Fibroblast of skin of left quadriceps (primary cell): ENCODE measurements at places on chromosomes 7 and 10.

DNA sequence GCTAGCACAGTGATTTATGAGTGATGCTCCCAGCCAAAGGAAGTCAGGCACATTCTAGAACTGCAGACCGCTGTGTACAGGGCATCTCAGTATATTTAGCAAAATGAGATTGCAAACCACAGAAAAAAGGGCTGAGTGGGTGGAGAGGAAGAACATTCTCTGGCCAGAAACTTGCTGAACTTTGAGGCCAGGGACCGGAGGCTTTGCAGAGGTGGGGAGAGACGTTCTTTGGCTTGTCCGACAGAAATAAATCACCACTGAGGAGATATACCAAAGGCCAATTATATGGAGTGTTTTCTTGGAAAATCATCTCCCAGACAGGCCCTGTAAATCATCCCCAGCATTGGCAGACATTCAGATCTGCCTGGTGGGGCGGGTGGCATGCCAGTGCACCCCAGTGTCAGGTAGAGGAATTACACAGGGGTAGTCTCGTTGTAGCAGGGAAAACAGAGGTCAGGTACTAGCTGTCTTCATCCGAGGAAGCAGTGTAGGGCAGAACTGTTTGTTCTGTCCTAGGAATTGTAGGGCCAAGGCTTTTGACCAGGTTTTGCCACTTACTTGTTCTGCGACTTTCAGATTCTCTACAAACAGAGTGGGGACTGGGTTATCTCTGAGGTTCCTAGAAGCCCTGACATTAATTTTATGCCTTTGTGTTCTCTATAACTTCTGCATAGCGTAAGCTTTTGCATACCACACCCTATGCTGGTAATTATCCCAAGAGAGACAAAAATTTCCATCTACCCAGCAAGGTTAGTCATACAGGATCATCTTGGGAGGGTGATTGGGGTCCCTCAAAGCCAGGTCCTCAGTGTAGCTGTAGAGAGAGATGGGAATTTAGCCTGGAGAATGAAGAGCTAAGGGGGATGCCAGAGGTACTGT, 655.6 kb downstream of the LRMDA start:
- DNase-seq = peak; percentile 66

GRCh38 chr7:72057796-72058195, 354.3 kb downstream of the CALN1 start:
- DNase-seq = no peak

- no peak for DNase-seq
Measured at GRCh38 chr10:11284291-11285085, 266.8 kb downstream of the CELF2 start.

DNA sequence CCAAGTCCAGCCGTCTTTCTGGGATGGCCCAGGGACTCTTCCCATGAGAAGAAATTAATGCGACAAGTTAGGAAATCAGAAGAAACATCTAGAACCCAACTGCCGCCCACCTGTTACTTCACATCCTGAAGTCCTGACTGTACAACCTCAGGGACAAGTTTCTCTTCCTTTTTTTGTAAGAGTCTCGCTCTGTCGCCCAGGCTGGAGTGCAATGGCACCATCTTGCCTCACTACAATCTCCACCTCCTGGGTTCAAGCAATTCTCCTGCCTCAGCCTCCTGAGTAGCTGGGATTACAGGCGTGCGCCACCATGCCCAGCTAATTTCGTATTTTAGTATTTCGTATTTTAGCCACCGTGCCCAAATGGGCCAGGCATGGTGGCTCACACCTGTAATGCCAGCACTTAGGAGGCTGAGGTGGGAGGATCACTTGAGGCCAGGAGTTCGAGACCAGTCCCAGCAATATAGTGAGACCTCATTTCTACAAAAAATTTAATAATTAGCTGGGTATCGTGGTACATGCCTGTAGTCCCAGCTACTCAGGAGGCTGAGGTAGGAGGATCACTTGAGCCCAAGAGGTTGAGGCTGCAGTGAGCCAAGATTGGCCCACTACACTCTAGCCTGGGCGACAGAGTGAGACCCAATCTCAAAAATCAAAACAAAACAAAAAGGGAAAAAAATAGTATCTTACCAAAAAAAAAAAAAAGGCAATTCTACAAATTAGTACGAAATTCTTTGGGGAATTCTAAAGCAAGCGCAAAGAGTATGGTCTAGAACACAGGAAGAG, 20.8 kb downstream of the LAT2 start:
- DNase-seq = no peak

- peak; percentile 28 for DNase-seq
Measured at GRCh38 chr7:27910326-27910725, 170.4 kb downstream of the TAX1BP1 start.

DNA sequence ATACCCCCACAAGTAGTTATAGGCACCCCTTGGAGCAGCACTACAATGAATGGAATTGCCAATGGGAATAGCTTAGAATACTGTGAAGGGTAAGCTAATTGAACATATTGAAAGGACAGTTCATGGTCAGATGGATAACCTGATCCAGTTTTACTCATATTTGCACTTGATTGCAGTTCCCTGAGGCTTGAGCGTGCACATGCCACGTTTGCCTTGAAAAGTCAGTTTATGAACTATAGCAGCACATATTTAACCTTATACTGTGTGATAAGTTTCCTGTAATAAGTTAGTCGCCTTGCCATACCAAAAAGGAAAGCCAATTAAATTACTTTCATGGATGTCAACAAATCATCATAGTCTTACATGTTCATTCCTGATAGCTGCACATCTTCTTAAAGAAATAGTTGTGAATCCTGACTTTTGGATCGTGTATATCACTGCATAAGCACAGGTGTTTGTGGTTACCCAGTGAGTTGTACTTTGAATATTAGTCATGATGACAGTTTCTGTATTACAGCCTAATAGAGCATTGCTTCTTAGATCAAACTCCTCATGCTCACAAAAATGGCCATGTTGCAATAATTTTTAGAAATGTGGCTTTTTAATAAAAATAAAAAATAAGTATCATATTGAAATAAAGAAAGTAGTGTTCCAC, 21.6 kb downstream of the DNTT start:
- no peak for DNase-seq

DNA sequence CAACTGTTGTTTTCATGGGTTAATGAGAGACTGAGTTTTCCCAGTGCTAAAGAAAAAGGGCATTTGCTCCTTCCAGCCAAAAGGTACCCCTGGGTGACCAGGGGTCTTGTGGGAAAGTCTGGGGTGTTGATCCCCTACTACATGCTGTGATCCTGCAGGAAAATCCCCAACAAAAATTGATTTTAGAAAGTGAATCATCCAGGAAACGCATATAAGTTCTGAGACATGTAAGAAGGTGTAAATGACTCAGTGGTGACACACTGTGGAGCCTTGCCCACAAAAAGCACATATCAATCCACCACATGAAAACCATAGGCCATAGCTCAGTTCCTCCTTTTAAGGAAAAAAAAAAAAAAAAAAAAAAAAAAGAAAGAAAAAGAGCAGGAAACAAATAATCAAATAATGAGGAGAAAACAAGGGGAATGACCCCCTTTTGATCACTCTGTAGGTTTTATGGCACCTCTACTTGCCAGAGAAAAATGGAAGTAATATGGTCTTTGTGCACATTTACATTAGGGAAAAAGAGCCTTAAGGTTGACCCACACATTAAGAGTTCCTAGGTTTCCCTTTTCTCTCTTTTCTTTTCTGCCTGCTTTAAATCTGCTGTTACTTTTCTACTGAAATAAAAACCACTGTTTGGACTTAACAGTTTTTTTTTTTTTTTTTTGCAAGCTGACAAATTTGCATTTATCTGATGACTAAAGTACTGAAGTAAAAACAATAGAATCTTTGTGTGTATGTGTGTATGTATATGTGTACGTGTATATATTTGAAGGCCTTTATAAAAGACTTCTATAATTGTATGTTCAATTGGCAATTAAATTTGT, 386.0 kb downstream of the KIF20B start:
- DNase-seq = peak; percentile 56

DNA sequence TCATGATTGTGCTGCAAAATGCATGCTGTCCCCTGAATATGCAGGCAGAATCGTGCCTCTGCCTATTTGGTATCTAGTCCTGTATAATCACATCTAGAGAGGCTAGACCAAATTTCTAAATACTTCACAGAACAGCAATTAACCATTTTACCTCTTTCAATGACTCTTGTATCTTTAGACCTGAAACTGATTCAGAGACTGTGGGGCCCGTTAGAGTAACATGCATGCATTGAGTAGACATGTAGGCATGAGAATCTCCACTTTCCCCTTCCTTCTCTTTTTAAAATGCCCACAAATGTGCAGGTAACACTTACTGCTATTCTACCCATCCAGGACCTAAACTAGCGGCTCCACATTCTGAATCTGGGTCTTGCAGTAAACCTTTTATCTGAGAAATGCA, 8.8 kb downstream of the ZNF92 start:
- DNase-seq = no peak

DNA sequence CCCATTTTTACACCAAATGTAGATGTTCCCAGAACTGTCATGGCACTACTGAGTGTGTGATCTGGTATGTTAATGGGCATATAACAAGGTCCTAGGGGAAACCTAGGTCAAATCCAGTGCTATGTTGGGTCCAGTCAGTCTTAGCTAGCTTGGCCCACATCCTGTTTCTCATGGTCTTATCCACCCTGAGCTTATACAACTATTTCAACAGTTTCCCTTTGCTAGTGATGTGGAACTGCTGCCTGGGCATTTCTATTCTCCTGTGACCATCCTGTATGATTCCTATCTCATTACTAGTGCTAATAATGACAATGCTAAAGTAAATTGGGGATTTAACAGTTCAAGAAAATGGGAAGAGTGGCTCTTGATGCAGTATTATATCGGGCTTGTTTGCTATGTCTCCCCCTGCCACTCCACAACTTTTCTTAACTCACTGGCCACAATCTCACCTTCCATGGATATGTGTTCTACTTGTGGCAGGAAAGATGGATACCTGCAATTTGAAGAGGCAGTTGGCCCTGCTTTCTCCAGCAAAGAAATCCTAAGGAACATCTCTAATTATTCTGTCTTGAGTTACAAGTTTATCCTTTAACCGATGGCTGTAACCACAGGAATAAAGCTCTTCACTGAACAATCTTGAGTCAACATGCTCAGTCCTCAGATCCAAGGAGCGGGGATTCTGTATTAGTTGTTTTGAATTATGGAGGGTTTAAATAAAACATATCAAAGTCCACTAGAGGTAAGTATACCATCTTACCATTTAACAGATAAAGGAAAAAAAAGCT, 707.8 kb downstream of the XPNPEP1 start:
- no peak for DNase-seq

- no peak for DNase-seq
Measured at GRCh38 chr7:96739609-96740008, 30.0 kb upstream of the SEM1 start.

DNA sequence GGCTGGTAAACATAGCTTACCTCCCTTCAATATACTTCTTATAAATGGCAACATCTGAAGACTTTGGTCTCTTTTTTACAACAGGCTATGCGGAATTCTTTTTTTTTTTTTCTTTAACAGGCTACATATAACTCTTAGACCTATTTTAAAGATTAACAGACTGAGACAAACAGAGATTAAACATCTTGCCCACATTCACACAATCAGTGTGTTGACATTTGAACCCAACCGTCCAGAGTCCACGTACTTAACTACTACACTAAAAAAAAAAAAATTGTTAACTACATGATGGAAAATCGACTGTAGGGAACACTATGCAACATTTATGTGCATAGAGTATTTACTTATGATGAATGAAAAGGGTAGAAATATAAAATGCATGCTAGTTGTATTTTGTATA, 298.5 kb downstream of the ELMO1 start:
- no peak for DNase-seq

GRCh38 chr10:67175354-67175753, 249.5 kb downstream of the LRRTM3 start:
- DNase-seq = no peak

GRCh38 chr7:91248996-91249395, 15.2 kb upstream of the FZD1 start:
- no peak for DNase-seq
